ENCODE measurements at places on chromosomes 1 and 21.

GRCh38 chr1:115113766-115114165, 24.5 kb upstream of the TSPAN2 start:
- no peak for DNase-seq

DNA sequence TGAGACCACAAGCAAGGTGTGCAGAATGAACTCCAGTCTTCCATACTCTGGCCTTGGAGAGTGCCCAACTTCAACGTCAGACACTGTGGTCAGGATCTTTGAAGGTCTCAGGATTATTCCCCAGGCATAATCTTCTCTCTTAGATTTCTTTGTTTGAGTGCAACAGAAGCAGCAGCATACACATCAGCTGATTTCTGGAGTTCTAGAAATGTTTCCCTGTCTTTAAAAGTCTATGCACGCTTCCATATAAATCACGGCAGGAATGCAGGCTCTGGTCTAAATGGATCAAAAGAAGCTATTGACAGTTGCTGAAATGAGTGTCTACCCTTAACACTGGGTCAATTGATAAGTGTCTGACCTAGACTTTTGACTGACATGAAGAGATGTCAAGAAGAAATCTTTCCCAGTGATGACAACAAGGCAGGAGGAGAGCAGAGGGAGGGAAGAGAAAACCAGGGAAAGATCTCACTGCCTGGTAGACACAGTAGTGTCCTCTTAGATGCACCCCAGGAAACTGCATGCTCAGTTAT, 279.7 kb downstream of the SPATA17 start:
- DNase-seq, result no peak

GRCh38 chr1:87852410-87853161, 523.9 kb downstream of the LMO4 start:
- DNase-seq, result no peak

DNA sequence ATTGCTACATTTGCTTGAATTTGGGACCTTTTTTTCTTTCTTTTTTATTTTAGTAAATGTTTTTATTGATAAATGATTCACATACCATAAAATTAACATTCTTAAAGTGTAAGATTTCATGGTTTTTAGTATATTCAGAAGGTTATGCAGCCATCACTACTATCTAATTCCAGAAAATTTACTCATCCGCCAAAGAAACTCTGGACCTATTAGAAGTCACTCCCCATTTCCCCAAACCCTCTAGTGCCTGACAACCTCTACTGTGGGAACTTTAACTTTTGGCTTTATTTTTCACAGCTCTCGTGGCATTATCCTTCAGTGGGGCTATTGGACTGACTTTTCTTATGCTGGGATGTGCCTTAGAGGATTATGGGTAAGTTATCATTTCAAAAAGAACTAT, 4.5 kb downstream of the LEPR start:
- no peak for DNase-seq

GRCh38 chr1:243731974-243732625, 117.9 kb downstream of the AKT3 start:
- DNase-seq, result no peak

DNA sequence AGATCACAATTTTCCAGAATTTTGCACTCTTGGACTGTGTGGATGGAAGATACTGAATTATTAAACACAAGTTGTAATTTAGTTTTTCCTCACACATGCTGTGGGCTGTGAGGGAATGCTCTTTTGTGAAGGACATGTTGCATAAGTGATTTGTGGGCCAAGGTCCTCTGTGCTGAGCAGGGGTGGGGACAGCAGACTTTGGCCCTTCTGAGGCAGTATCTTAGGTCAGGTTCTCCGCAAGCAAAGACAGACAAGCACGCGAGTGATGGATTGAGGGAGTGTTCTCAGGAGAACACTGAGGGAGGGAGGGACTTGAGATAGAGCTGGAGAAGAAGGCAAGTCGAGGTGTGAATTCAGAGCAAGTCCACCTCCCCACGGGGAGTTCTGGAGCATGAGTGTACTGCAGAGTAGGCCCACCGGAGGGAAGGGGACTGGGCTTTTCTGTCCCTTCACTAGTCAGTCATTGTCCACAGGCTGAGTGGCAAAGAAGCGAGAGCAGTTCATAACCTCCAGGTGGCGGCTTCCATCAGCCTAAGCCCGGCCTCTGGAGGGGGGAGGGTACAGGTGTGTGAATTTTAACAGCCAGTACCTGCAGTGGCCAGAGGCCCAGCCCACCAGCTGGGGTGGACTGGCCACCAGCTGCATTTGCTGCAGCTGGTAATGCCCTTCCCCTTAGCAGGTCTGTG, 19.1 kb upstream of the CD101 start:
- DNase-seq, result no peak

Data from activated T-cell treated with anti-CD3 and anti-CD28 coated beads, Interleukin-2, amount 50 U/mL, for 4 hours (primary cell).